Mesangial cell (primary cell): ENCODE measurements at places on chromosomes 2 and 18. TPM values are rescaled to one million over a fixed set of nuclear protein-coding genes. Genes with fewer than 3 reads are reported as not detected.

EPAS1 gene
- 5.7 and 33.5 TPM in 2 replicates for total RNA-seq

NLRC4 gene
- total RNA-seq, result not detected in 2 replicates

MSTN gene
- not detected in 2 replicates for total RNA-seq

GPR75 gene
- total RNA-seq, result 0.98 and 1.1 TPM in 2 replicates

RNU2-63P gene
- not detected in 2 replicates for total RNA-seq
